Activated T-helper 9 cell treated with anti-CD3 and anti-CD28 coated beads, Interleukin-2, amount 50 U/mL, for 16 hours (primary cell): ENCODE measurements at places on chromosomes 3 and 15.

DNA sequence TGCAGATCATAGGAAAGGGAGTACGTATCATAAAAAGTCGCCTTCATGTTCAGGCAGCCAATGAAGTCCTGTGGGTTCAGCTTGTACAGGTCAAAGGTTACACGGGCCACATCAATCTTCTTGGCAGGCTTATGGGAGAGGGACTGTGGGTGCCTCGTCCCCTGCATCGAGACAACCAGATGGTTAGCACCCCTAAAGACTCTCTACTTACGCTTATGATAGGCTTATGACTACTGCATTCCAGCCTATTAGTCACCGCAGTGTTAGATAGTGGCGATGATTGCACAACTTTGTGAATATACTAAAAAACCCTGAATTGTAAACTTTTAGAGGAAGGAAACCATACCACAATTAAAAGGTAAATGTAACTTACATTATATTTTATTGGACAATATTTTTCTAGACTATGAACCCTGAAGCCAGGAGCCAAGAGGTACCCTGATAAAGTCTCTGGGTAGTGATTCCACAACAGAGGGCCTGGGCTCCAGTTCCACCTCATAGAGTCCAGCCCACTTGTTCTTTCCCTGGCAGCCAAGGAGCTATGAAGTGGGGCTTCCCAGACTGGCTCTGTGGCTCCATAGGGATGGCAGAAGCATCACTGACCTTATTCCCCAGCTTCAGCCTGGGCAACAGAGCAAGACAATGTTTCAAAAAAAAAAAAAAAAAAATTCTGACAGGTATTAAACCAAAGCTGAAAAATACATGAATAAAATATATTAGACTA is 2.5 kb upstream of the FANCD2 start:
- DNase-seq, result no peak

DNA sequence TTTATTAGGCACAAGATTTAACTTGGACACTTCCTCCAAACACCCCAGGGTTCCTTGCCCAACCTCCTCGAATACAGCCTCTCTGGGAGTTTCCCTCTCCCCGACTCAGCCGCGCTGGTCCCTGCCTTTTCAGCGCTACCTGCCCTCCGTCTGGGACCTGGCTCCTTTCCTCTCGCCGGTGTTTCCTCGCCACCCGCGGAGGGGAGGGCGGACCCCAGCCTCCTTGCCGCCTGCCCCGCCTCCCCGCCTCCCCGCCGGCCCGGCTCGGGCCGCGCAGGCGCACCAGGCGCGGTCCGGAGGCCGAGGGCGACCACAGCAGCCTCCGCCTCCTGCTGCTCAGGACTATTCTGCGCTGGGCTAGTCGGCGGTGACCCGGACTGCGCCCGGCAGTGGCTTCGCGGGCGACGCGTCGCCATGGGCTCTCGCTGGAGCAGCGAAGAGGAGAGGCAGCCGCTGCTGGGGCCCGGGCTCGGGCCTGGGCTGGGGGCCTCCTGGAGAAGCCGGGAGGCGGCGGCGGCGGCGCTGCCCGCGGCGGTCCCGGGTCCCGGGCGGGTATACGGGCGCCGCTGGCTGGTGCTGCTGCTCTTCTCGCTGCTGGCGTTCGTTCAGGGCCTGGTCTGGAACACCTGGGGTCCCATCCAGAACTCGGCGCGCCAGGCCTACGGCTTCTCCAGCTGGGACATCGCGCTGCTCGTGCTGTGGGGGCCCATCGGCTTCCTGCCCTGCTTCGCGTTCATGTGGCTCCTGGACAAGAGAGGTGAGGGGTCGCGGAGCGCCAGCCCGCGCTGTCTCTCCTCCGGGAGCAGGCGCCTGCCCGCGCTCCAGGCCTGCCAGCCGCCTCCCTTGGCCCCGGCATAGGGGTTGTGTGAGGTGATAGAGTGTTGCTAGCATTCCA is at the start of gene SLC49A4:
SLC49A4 (plus strand) TSS at position 291 of the 895 bp plus-strand sequence; CDS start at position 415, 124 bp downstream.
- DNase-seq, result peak; percentile 61

DNA sequence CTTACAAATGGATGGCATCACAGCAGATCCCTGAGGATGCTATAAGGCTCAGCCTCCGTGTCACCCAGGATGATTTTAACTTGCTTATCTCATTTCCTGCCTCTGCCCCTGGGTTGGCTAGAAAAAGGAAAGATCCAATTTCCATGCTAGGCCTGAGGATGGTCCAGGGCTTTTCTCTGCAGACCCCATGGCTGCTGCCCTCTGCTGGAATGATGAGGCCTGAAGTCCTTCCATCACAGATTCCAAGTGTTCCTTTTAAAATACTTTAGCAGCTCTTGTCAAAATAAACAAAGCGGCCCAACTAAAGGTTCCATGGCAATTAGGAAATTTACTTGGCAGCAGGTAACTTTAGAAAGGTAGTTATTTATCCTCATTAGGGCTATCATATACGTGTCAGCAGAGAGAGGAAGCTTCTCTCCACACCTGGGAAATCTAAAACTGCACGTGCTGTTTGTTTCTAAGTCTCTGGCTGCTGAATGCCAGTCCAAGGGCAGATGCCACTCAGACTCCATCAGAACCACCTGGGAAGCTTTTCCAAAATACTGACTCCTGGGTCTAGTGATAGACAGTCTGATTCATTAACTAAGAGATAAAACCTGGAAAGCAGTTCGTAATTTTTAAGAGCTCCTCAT is 401.9 kb upstream of the IL12A start:
- DNase-seq, result no peak

DNA sequence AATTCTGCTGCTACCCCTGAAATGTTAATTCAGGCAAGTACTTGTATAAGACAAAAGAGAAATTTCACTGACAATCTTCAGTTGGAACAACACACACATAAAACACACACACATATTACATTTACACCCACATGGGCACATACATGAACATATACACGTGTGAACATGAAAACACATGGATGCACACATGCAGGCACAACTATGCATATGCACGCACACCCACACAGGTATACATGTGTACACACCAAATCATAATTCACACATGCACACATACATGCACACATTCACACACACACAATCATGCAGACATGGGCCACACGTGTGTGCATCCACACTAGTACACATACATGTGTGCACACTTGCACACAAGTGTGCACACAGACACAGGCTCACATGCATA is 277.8 kb downstream of the OCA2 start:
- no peak for DNase-seq

- DNase-seq, result no peak
These were observed 15.0 kb upstream of the FAM174B start for GRCh38 chr15:92670621-92671020.

GRCh38 chr3:52451237-52452083 is 2.4 kb downstream of the TNNC1 start:
- DNase-seq, result no peak

DNA sequence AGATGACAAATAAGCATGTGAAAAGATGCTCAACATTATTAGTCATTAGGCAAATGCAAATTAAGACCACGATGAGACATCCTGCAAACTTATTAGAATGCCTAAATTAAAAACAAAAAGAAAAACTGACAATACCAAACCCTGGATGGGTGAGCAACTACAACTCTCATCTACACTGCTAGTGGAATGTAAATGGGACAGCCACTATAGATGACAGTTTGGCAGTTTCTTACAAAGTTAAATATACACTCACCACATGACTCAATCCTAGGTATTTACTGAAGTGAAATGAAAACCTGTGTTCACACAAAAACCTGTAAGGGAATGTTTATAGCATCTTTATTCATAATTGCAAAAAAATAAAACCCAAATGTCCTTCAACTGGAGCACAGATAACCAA is 74.7 kb downstream of the NPTN start:
- no peak for DNase-seq

- DNase-seq, result no peak
These were observed 169.1 kb upstream of the CCDC54 start for GRCh38 chr3:107208100-107208499.

GRCh38 chr3:160801386-160802118 is 45.5 kb downstream of the PPM1L start:
- DNase-seq, result no peak

GRCh38 chr3:46671541-46672348 is 21.7 kb downstream of the ALS2CL start:
- no peak for DNase-seq

- no peak for DNase-seq
These were observed 31.7 kb downstream of the EDC3 start for GRCh38 chr15:74664028-74664616.

GRCh38 chr3:9730657-9731205 is 804 bp upstream of the BRPF1 start:
- no peak for DNase-seq

DNA sequence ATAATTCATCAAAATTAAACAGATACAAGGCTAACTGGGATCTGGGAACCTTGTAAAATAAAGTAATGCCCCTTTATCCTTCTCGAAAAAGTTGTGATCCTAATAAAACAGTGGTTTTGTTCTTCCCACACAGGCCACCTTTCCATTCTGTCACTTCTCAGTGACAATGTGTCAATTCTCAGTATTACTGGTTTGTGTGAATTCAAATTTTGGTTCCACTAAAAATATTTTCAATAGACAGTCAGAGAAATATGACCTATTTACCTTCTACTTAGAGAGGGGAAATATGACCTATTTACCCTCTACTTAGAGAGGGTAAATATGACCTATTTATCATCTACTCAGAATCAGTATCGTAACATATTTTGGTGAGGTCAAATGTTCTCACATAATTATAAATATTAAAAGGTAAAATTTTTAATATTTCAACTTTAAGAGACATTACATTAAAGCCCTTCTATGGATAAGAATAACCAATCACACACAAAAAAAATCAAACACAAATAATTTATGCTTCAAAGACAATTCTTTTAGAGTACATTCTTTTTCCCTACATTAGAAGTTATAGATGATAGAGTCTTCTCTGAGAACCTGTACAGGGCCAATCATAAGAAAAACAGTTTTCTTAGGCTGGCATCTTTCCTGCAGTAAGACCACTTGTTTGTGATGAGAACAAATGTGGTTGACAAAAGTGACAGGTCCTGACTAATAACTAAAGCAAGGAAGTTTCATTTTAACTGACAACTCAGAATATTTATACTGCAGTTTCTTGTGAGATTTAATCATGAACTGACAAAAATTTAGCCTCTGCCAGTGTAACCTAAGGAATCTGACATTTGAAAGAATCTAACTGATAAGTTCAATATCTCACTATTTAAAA is 323.3 kb downstream of the DIPK2A start:
- no peak for DNase-seq

DNA sequence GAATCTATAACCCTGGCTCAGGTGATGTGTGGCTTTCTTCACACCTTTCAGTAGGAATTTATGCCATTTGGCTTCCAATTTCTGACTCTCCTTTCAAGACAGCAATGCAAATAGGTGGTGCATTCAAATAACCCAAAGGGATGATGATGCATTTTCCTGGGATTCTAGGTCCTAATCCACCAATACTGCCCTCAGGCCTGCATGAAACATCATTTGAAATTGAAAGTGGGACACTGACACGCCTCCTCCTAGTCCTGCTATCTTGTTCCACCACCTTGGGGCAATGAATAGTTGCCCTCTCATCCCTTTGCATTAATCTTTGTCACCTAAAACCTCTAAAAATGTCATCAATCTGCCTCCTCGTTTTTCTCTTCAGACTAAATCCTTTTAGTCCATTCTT is 198.4 kb upstream of the ST8SIA2 start:
- no peak for DNase-seq

GRCh38 chr3:123773681-123774431 is 110.3 kb downstream of the MYLK start:
- DNase-seq, result no peak
